ENCODE measurements at places on chromosomes 2 and 18. TPM values are rescaled to one million over a fixed set of nuclear protein-coding genes. Genes with fewer than 3 reads are reported as not detected.

DNA sequence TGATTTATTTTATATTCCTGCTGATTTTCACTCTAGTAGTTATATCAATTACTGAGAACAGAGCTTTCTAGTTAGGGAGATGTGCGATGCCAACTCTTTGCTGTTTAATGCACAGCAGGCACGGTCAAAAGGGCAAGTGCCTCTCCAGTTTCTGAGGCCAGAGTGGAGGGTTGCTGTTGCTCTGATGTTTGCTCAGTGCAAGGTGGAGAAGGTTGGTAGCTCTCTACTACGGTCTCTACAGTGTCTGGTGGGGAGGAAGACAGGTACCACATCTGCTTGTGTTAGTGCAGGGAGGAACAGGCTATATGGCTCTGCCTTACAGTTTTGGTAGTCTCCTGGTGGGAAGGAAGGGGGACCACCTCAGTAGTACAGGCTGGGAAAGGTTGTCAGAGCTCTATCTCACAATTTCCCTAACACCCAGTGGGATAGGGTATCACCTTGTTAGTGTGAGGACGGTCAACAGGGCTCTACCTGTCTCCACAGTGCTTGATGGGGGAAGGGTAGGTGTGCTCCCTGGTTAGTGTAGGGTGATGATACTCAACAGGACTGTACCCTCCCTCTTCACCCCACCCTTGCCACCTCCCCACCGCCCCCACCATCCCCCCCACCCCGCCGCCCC lies 85.9 kb downstream of the FANCL start:
- H3K27me3 ChIP-seq: no peaks in the 10 kb centered on the region
- H3K4me1 ChIP-seq: no peaks in the 10 kb centered on the region
- DNase-seq: no peak

GRCh38 chr2:212282671-212283261 lies 255.8 kb downstream of the ERBB4 start:
- H3K27ac ChIP-seq: no peak overlapping the region
- H3K4me1 ChIP-seq: peaks cover 11% of the 10 kb centered on the region
- no peaks in the 10 kb centered on the region for H3K36me3 ChIP-seq
- no peak overlapping the region for H3K4me3 ChIP-seq

DNA sequence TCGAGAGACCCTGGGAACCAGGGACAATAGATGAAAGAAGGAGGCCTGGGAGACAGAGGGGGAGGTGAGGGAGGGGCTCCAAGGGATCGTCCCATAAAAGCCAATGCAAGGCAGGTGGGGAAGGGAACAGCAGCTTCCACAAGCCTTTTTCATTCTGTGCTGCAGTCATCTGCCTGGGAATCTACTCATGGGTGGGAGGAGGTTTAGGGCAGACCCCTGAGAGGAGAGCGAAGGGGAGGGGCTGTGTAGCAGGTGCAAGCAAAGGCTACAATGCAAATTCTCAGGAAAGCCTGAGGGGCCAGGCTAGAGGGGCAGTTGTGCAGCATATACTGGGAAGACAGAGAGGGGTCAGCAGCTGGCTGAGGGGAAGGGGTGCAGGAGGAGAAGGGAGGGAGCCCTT lies 135.4 kb downstream of the SETBP1 start:
- H3K4me3 ChIP-seq: no peak overlapping the region
- no peaks in the 10 kb centered on the region for H3K4me1 ChIP-seq
- H3K36me3 ChIP-seq: no peaks in the 10 kb centered on the region
- H3K27me3 ChIP-seq: no peaks in the 10 kb centered on the region

GRCh38 chr2:129698593-129698992 lies 280.9 kb upstream of the RAB6C start:
- no peaks in the 10 kb centered on the region for H3K4me1 ChIP-seq
- no peaks in the 10 kb centered on the region for H3K27me3 ChIP-seq
- no peaks in the 10 kb centered on the region for H3K36me3 ChIP-seq
- H3K27ac ChIP-seq: no peak overlapping the region
- H3K4me3 ChIP-seq: no peak overlapping the region

DNA sequence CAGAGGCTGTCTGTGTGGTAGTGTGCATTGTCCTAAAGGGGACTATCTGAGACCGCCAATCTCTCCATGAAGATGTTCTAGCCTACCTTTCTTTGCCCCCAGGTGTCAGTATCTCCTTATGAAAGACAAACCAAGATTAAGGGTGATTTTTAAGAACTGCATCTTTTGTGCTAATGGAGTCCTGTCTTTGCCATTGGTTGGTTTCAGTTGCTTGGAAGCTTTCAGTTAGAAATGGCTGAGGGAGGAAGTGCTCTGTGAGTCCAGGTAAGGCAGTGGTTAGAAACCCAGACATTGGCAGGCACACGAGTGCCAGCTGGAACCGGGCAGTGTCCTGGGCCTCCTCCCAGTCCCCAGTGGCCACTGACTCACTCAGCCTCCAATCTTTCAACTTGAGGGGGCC lies 111.3 kb downstream of the DOCK10 start:
- H3K36me3 ChIP-seq: no peaks in the 10 kb centered on the region
- no peaks in the 10 kb centered on the region for H3K27me3 ChIP-seq
- H3K4me3 ChIP-seq: no peak overlapping the region
- H3K27ac ChIP-seq: peak overlapping the region; percentile 86
- no peak for DNase-seq

DNA sequence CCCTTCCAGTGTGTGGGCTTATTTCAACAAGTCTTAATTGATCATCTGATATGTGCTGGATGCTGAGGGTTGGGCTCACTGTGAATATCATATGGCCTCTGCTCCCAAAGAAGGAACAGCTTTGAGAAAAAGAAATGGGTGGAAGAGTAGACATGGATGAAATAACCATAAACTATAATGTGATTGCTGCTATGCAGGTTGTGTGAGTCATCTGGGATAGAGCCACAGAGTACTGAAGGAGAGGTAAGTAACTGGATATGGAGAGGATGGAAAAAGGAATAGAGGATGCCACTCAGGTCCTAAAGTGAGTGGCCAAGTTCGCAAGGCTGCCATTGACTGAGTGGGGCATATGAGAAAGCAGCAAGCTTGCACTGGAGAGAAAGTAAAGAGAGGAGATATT lies 8.7 kb upstream of the DSG2 start:
- DNase-seq: no peak
- peaks cover 2% of the 10 kb centered on the region for H3K27me3 ChIP-seq
- H3K27ac ChIP-seq: no peak overlapping the region
- H3K36me3 ChIP-seq: no peaks in the 10 kb centered on the region

- H3K27me3 ChIP-seq: no peaks in the 10 kb centered on the region
- no peak for DNase-seq
- no peaks in the 10 kb centered on the region for H3K36me3 ChIP-seq
- H3K4me1 ChIP-seq: no peaks in the 10 kb centered on the region
- no peak overlapping the region for H3K27ac ChIP-seq
Measured at GRCh38 chr2:129881786-129882396, 97.6 kb upstream of the RAB6C start.

DNA sequence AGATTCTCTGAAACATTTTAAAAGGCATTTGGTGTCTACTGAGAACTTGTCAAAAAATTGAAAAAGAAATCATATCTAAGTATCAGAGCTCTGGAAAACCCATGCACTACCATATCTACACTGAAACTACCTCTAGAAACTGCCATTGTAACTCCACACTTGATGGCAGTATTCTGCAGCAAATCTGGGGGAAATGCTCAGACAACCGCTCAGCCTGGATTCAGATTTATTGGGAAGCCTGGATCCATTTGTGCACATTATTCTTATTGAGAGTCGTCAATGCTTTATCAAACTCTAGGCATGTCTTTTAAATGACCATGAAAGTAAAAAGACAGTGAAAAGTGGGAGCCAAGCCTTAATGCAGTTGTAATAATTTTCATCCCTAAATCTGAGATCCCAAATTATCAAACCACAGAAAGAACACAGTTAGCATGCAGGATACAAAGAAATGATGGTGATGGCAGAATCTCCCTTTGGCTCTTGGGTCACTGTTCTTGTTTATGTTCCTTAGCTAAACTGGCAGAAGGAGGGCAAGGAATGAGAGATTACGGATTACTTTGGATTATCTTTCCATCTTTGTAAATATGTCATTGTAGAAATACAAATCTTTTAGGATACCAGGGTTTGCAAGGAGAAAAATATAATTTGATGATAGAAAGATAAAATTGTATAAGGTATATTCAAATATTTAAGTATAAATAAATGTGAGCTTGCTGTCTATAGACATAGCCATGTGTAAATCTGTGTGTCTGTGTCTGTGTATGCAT lies 512.1 kb upstream of the SYT4 start:
- H3K27ac ChIP-seq: no peak overlapping the region
- no peaks in the 10 kb centered on the region for H3K4me1 ChIP-seq
- no peak for DNase-seq

- H3K4me3 ChIP-seq: no peak overlapping the region
- no peaks in the 10 kb centered on the region for H3K36me3 ChIP-seq
- no peak for DNase-seq
- H3K27me3 ChIP-seq: no peaks in the 10 kb centered on the region
- H3K4me1 ChIP-seq: no peaks in the 10 kb centered on the region
Measured at GRCh38 chr2:43171789-43172188, 54.6 kb downstream of the ZFP36L2 start.

DNA sequence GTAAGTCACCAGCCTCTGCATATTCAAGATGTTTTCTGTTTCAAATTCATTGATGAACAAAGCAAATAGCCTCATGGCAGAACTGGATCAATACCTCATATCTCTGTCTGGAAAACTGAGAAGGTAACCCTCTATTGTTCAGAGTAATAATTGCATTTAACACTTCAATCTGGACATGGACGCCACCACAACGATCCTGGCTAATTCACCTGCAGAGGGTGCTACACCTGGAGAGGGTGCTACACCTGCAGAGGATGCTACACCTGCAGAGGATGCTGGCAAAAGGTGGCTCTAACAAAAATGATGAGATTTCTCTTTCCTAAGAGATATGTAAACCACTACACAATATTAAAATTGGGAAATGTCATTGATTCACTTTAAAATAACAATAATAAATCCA lies 183.1 kb upstream of the HNRNPA3 start:
- no peaks in the 10 kb centered on the region for H3K4me1 ChIP-seq
- H3K4me3 ChIP-seq: no peak overlapping the region
- no peaks in the 10 kb centered on the region for H3K36me3 ChIP-seq
- no peak for DNase-seq
- no peak overlapping the region for H3K27ac ChIP-seq
- H3K27me3 ChIP-seq: no peaks in the 10 kb centered on the region

GRCh38 chr2:102514061-102514785 lies 41.2 kb downstream of the SLC9A4 start:
- no peak overlapping the region for H3K4me3 ChIP-seq
- no peak overlapping the region for H3K27ac ChIP-seq
- H3K36me3 ChIP-seq: no peaks in the 10 kb centered on the region
- no peaks in the 10 kb centered on the region for H3K27me3 ChIP-seq
- H3K4me1 ChIP-seq: no peaks in the 10 kb centered on the region
- DNase-seq: no peak

DNA sequence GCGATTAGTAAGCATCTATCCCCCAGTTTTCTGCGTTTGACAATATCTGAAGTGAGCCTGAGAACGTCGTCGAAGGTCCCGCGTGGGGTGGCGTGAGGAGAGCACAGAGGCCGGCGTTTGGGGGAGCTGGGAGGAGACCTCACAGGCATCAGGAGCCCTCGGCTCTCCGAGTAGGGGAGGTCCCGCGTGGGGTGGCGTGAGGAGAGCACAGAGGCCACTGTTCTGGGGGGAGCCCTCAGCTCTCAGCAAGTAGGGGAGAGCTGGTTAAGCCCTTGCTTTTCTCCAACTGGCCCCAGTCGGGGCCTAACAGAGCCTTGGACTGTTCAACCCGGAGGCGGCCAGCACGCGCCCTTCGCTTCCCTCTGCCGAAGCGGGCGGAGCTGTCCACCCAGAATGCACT lies 134.3 kb downstream of the NFATC1 start:
- H3K27ac ChIP-seq: no peak overlapping the region
- no peaks in the 10 kb centered on the region for H3K36me3 ChIP-seq
- no peaks in the 10 kb centered on the region for H3K4me1 ChIP-seq
- no peak overlapping the region for H3K4me3 ChIP-seq

Gene TUBA3E
- not detected for total RNA-seq

Gene LOXL3
- 27.1 TPM for total RNA-seq

Gene C2orf72
- total RNA-seq: 0.15 TPM

Gene RGPD4
- 0.33 TPM for total RNA-seq

Gene EN1
- not detected for total RNA-seq

Gene TUBB8B
- not detected for total RNA-seq

All from aorta (tissue), 5 donors.